Stimulated activated CD4-positive, alpha-beta T cell treated with anti-CD3 and anti-CD28 coated beads, Interleukin-2, amount 100 ng/mL, for 4 hours (primary cell): ENCODE measurements at places on chromosomes 5 and 9.

GRCh38 chr5:176609724-176610434, at the start of gene GPRIN1:
GPRIN1 (minus strand) TSS chr5:176610156; CDS start chr5:176599834, 10,322 bp downstream.
- peak; percentile 17 for DNase-seq

GRCh38 chr5:61081741-61082140, 80.5 kb downstream of the SMIM15 start:
- no peak for DNase-seq

DNA sequence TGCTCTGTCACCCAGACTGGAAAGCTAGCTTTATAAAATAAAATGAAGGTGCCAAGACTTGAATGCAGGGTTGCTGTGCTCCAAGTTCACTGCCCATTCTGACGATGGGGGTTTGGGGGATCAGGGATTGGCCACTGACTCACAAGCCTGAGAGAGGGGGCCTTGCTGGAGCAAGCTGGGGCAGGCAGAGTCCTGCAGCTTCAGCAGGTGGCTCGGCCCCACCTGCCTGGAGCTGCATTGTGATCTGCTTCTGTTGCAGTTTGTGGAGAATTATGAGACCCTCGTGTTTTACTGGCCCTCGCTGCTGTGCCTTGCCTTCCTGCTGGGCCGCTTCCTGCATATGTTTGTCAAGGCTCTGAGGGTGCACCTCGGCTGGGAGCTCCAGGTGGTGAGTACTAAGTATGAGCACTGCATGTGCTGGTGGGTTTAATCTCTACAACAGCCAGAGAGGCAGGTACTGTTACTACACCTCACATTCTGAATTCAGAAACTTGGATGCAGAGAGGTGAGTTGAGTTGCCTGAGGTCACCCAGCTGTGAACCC, 31.1 kb upstream of the CCDC180 start:
- DNase-seq, result no peak

DNA sequence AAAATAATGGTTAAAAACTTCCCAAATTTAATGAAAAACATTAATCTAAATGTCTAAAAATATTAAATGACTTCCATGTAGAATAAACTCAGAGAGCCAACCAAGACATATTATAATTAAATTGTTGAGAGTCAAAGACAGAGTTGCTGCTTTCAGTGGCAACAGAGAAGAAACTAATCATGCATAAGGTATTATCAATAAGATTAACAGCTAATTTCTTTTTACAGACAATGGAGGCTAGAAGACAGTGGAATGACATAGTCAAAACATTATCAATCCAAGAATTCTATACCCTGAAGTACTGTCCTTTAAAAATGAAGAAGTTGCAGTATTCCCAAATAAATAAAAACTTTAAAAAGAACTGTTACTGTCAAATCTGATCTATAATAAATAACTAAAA, 268.7 kb downstream of the IRX2 start:
- DNase-seq, result no peak

GRCh38 chr5:42908086-42908485, 96.4 kb upstream of the SELENOP start:
- DNase-seq, result no peak

GRCh38 chr9:70902692-70903131, 218.7 kb downstream of the TRPM3 start:
- no peak for DNase-seq

DNA sequence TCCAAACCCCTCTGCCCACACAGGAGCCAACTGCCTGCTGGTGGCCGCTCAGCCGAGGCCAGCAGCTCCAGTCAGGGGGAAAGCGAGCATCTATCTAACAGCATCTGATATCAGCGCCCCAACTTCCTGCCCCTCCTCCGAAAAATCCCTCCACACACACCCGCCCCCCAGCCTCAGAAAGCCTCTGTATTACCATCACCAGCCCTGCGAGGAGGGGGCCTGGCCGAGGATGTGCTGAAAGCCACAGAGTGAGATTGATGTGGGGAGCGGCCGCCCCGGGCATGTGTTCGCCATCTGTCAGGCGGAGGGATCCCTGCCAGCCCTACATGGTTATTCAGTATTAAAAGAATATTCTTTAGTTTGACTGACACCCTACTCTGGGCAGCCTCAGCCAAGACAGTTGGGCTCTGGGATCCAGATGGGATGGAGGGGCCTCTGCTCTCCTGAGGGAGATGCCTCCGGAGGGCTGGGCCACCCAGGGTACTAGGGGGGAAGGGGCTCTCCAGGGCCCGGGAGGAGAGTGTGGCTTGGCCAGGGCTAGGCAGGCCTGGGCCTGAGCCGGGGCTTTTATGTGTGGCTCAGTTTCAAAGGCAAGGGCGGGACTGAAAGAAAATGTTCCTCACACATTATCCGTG, 98.0 kb downstream of the HSD17B3 start:
- DNase-seq, result no peak

DNA sequence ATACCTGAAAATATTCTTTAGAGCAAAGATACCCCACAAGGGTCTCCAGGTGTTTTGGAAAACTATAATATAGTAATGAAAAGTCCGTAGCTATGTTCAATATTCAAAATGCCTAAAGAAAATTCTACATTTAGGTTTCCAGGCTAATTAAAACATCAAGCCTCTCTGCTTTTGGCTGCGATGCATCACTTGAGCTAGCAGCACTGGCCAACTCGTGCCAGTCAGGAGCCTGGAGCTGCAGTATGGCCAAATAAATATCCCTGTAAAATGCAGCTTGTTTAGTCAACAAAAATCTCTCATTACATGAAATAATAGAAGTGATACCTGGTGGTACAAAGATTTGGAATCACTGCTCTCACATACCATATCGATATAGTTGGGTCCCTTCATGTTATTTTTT, 181.1 kb downstream of the ELAVL2 start:
- DNase-seq, result no peak

- DNase-seq, result no peak
Observed at GRCh38 chr9:121939643-121940042, 153.5 kb downstream of the TTLL11 start.

DNA sequence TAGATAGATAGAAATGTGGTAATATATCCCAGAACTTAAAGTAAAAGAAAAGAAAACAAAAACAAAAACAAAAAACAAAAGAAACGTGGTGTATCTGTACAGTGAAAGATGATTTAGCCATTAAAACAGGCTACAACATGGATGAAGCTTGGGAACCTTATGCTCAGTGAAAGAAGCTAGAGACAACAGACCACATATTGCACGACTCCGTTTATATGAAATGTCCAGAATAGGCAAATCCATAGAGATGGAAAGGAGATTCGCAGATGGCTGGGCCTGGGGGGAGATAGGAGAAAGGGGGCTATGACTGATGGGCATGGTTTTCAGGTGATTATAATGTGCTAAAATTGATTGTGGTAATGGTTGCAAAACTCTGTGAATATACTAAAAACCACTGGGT, 86.6 kb downstream of the ROR2 start:
- no peak for DNase-seq

DNA sequence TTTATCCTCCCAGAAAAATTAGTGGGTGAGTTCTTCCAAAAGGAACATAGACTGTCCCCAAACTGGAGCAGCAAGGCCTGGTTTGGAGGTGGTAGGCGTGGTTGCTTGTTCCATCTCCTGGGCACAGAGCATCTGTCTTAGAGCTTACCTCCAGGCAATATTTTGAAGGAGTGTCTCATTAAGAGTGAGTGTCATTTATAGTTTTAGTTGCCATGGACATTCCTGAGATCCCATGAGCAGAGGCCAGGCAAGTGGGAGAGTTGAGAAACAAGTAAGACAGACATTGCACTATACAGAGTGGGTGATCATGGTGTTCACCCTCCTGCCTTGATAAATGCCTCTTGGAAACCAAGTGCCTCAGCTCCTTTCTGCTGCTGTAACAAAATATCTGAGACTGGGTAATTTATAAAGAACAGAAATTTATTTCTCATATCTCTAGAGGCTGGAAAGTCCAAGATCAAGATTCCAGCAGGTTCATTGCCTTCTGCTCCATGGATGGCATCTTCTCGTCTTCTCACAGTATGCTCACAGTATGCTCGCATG, 68.5 kb downstream of the KIAA1958 start:
- no peak for DNase-seq

DNA sequence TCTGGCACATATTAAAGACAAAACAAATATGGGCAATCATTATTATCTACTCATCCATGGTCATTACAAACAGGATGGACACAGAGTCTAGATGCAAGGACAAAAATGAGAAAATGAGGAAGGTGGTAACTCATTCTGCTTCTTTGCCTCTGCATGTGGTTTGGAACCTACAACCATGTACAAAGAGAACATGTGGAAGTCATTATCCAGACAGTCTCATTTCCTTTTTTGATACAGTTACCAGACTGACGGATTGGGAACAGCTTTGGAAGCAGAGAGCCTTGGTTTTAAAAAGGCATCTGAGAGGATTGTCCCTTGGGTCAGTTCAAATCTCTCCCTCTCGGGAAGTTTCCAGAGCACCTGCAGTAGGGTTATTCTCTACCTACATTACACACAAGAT, 433.4 kb upstream of the TNC start:
- no peak for DNase-seq

- DNase-seq, result no peak
Observed at GRCh38 chr5:56106837-56107236, 112.1 kb upstream of the IL6ST start.

GRCh38 chr5:133145436-133146170, 93.8 kb downstream of the HSPA4 start:
- DNase-seq, result no peak

- DNase-seq, result no peak
Observed at GRCh38 chr9:25602400-25603044, 75.7 kb downstream of the TUSC1 start.

DNA sequence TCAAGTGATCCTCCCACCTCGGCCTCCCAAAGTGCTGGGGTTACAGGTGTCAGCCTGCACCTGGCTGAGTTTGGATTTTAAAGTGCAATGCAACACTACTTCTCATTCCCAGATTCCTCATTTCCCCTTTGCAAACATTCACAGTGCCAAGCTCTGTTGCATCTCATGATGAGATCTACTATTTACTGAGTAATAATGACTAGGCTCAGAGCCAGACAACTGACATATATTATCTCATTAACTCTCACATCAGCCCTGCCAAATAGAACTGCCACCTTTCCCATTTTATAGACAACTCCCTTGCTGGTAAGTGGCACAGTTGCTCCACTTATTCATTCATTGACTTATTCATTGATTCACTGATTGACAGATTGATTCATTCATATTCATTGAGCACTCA, 7.0 kb downstream of the PDE6A start:
- DNase-seq, result no peak

DNA sequence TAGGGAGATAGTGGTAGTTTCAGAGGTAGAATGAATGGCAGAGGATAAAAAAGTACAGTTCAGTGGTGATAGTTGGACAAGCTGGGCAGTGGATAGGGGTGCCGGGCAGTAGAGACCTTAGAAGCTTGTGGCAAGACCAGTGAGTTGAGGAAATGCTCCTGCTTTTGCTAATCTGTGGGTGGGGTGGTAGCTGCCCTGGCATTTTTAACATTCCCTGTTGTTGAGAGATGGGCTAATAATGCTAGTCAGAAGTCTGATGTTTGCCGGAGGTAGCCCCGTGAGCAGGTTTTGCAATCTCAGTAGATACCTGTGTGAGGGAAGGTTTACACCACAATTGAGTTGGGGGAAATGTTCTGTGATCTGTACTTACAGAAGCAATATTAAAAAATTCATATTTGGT, 91.1 kb downstream of the TRIO start:
- no peak for DNase-seq

- DNase-seq, result no peak
Observed at GRCh38 chr9:131837316-131837715, 97.4 kb upstream of the RAPGEF1 start.

DNA sequence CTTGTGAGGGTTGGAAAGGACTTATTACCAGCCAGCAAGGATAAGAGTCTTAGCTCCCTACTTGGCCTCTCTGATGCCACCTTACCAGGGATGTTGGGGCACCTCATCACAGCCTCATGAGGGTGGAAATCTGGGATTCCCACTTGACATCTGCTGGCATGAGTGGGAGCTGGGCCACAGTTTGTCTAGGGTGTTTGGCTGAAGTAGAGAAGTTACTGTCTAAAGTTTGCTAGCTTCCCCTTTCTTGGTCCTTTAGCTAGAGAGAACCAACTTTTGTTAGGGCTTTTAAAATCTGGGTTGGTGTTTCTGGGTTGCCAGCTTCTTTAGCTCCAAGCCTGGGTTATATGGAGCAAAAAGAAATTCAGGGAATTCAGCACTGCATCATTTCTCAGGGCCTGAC, 57.5 kb upstream of the GNA14 start:
- no peak for DNase-seq
